ENCODE measurements at places on chromosomes 12 and 14. TPM values are rescaled to one million over a fixed set of nuclear protein-coding genes. Genes with fewer than 3 reads are reported as not detected.

The GARIN6 gene
- not detected for polyA plus RNA-seq

DNA sequence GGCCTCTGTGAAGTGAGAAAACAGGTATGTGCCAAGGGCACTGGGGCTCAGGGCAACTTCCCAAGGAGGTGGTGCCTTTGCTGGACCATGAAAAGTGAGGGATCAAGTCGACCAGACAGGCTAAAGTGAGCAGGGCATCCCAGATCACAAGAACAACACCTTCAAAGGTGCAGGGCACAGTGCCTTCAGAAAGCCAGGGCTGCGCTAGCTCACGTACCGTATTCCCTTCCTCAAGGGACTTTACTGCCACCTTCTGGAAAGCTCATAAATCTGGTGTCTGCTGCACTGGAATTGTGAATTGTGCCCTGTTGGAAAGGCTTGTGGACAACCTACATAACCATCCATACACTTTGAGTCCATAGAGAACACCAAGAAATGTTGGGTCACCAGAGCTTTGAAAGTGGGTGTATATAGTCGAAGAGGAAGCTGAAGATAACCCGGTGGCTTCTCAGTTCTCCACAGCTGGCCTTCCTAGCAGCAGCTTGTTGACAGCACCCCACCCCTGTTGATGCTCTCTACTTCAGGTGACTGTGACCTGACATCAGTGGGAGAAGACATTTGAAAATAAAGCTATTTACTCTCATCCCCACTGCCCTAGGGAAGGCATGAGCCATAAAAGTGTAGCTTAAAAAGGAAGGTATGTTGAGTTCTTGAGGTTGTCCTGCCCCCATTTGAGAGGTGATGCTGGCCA is 24.5 kb downstream of the FIGNL2 start:
- no peak for DNase-seq

GRCh38 chr12:50981319-50982239 is 29.2 kb downstream of the HIGD1C start:
- DNase-seq = no peak

The MUCL1 gene
- polyA plus RNA-seq = not detected

DNA sequence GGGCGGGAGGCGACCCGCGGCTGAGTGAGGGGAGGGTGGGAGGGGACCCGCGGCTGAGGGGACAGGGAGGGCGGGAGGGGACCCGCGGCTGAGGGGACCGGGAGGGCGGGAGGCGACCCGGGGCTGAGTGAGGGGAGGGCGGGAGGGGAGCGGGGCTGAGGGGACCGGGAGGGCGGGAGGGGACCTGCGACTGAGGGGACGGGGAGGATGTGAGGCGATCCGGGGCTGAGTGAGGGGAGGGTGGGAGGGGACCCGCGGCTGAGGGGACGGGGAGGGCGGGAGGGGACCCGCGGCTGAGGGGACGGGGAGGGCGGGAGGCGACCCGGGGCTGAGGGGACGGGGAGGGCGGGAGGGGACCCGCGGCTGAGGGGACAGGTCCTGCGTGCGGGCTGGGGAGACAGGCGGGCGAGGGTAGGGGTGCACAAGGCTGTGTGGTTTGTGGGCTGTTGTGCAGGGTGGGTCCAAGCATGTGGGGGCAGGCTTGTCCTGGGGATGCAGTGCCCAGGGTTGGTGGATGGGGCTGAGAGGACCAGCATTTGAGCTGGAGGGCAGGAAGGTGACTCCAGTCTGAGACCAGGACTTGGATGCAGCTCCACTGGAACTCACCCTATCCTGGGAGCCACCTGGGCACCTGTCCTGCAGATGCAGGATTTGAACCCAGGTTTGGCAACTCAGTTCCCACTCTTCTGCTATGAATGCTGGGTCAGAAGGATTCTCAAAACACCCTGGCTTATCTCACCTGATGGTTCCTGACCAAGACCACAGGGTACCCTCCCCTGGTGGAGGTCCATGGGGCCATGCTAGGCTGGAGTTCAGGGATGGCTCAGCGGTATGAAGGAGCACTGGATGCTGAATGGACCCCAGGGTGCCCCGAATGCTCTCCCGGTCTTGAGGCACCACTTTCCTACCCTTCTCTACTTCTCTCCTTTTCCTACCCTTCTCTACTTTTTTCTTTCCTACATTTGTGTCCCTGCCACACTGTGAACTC is 9.4 kb downstream of the PLD4 start:
- DNase-seq = no peak

DNA sequence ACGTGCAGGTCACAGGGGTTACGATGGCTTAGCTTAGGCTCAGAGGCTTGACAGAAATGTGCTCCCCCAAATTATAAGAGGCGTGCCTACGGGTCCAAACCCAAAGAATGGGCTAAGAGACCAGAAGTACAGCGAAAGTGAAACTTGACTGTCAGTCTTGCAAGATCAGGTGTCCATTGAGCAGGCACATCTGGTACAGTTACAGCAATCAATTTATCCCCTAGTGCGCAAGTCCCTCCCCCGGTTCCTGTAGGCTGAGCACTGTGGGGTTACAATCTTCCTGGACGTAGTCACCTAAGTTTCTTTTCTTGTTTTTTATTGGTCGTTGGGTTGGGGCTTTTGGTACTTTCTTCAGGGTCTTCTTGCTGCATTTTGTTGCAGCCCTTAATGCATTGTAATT is 134.2 kb downstream of the UNC79 start:
- DNase-seq = no peak

GRCh38 chr14:96090441-96091148 is 51.4 kb downstream of the C14orf132 start:
- DNase-seq = peak; percentile 90

DNA sequence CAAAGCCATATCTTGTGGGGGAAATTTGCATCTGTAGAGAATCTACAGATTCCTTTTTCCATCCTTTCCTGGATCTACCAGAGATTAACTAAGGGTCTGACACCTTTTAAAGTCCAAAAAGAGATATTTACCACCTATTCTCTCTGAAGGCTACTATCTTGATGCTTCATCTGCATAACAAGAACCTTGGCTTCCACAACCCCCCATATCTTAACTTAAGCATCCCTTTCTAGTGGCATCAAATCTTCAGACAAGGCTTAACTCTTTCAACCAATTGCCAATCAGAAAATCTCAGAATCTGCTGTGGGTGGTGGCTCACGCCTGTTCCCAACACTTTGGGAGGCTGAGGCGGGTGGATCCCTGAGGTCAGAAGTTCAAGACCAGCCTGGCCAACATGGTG is 74.3 kb upstream of the FICD start:
- no peak for DNase-seq

The ANKRD33 gene
- polyA plus RNA-seq = not detected

- DNase-seq = peak; percentile 78
Observed at GRCh38 chr12:64826234-64826633, 1.8 kb downstream of the TBC1D30 start.

GRCh38 chr14:65756880-65757279 is 344.4 kb downstream of the FUT8 start:
- no peak for DNase-seq

DNA sequence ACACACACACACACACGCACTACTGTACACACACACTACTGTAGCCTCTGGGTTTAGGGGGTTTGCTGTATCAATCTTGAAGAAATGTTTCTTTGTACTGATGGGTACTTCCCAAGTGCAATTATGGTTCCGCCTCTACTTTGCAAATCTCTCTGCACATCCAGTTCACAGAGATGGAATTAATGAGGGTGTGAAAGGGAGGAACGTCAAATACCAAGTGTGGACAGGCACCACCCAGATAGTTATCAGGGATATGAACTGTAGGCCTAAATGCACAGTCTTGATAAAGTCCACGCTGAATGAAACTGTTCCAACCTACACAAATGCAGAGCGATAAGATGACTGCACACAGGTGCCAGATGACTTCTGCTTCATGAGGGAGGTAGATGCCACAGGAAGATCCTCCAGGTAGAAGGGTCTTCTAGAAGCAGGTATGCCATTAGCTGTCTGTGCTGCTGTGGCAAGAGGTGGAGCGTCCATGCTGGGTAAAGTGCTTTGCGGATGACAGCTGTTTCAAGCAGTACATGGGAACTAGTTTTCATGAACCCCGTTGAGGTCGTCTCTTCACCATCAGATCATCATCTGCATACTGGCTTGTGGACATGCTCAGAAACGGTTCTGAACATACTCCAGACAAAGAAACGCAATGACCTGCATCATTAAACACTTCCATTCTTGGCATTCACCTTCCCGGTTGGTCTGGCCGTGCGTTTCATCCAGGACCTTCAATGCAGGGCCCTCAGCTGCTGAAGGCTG is 314.3 kb upstream of the RTL1 start:
- no peak for DNase-seq

GRCh38 chr12:64631197-64631596 is 20.9 kb downstream of the RASSF3 start:
- no peak for DNase-seq

The LRP6 gene
- polyA plus RNA-seq = 7.5 TPM

- no peak for DNase-seq
Observed at GRCh38 chr12:29051221-29051620, 97.9 kb upstream of the FAR2 start.

Data from heart left ventricle (tissue), 16 donors.